COLO829 (cell line): ENCODE measurements at places on chromosomes 2 and 18.
A peak's percentile ranks its signal among the peaks of the same experiment; 100 is the strongest.

GRCh38 chr18:3097082-3097481 lies 84.1 kb upstream of the LPIN2 start:
- no peak for DNase-seq

GRCh38 chr2:152335016-152335725 lies at the start of gene FMNL2:
TSS of gene FMNL2 (plus strand) at chr2:152335174.
- DNase-seq = peak; percentile 63

- no peak for DNase-seq
Measured at GRCh38 chr18:62198259-62198658, 11.2 kb downstream of the RELCH start.

- no peak for DNase-seq
Measured at GRCh38 chr2:64779117-64779690, 125.5 kb upstream of the SERTAD2 start.

DNA sequence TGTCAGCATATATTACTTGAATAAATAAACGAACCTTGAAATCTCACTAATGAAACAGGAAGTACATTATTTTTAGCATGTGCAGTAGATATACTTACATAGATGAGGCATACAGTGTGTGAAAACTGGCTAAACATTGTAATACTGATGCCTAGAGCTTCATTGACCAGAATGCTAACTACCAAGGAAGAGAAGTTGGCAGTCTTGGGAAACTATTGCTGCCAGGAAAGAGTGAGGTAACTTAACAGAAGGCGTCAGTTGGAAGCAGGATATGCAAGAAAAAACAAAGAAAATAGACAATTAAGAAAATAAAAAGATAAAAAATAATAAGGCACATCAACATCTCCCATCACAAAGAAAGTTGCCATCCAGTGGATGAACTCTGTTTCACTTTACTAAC lies 963.0 kb downstream of the TDRD15 start:
- no peak for DNase-seq

DNA sequence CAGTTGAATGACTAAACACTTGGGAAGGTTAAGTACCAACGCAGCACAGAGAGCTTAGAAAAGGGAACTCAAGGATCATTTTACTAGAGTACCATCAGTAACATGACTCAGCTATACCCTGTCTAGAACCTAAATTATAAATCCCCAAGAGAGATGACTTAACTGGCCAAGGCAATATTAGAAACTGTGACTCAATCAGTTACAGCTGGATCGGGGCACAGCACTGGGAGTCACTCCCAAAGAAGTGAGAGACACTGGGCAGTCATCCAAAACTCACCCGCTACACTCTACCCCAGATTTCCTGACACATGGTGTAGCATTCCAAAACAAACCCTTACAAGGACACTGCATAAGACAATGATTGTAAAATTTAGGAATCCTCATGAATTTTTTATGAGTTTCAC lies 17.7 kb downstream of the IWS1 start:
- DNase-seq = peak; percentile 97

- no peak for DNase-seq
Measured at GRCh38 chr2:96842600-96842999, 1.2 kb downstream of the ANKRD23 start.

GRCh38 chr2:36553683-36554082 lies 44.3 kb downstream of the FEZ2 start:
- DNase-seq = no peak

DNA sequence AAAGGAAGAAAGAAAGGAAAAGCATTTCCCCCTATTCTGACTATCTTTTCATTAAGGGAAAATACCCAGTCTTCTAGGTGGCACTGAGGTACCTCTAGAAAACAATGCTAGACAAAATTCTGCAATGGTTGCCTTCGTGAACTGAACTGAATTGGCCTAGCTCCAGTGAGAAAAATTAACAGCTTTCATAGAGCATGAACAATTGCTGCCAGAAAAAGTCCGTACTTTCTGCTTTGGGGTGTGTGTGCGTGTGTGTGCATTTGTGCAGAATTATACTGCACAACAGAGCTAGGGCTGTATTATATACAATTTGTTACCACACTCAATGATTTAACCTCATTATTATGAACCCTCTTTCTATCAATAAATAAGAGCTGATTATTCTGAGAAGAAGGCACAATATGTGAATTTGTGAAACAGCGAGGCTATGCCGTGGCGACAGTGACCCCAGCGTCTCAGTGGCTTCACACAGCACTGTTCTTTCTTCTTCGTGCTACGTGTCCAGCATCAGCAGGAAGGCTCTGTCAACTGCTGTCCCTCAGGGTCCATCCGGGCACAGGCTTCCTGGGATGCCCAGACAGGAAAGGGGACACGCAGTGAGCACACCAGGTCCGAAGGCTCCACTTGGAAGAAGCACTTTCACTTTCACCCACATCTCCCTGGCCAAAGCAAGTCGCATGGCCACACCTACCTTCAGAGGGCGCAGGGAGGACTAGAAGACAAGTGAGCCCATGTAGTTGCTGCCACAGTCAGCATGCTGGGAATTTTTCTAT lies 47.5 kb downstream of the PTGR3 start:
- peak; percentile 18 for DNase-seq

DNA sequence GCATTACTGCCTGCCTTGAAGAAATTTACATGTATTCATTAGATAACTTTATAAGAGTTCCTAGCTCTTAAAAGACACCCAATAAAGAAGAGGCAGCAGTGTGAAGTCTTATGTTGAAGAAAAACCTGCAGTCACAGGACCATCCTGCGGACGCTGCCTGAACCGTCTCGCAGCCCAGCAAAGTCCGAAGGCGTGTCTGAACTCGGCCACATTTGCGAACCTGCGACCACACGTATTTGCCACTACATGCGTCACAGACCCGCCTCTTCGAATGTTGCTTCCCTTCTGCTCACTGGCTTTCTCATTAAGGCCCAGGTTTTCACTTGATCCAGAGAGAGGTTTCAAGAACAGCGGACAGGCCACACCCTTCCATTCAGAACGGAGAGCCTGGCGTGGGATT lies 41.2 kb downstream of the CNGA3 start:
- no peak for DNase-seq

- DNase-seq = no peak
Measured at GRCh38 chr2:10331027-10331701, 28.5 kb downstream of the HPCAL1 start.

DNA sequence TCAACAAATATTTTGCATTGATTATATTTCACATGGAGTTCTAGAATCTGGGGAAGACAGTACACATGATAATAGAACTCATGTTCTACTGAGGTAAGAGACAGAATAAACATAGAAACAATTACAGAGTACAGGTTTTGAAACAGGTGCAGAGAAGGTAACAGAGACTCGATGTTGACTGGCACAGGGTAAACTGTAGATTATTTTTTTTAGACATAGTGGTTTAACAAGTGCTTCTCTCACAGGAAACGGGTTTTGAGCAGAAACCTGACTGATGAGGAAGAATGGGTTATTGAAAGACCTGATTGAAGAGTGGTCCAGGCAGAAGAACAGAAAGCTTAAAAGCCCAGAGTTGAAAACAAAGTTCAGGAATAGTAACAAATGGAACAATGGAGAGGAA lies 1002.5 kb upstream of the FAM98A start:
- no peak for DNase-seq

GRCh38 chr2:150459281-150459680 lies 28.2 kb downstream of the RND3 start:
- no peak for DNase-seq

- DNase-seq = no peak
Measured at GRCh38 chr2:209322905-209323512, 100.8 kb upstream of the MAP2 start.

DNA sequence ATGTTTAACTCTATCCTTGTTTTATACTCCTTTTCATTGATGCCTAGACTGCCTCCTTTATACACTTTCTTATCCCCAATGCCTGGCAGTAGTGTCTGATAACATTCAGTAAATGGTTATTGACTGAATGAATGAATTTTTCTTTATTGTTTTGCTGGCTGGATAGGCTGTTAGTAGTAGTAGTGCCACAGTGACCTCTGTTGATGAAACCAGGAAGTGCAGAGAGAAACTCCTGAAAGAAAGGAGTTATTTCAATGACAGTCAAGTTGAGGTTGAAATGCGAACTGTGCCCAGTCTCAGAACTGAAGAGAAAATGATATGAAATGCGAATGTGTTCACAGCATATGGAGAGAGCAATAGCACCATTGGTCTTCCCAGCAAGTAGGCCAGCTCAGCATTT lies 26.8 kb upstream of the SLC9A2 start:
- no peak for DNase-seq

- DNase-seq = no peak
Measured at GRCh38 chr2:54678719-54679118, 44.7 kb upstream of the EML6 start.
